NCI-H524 (cell line): ENCODE measurements at places on chromosomes 11 and 22.

DNA sequence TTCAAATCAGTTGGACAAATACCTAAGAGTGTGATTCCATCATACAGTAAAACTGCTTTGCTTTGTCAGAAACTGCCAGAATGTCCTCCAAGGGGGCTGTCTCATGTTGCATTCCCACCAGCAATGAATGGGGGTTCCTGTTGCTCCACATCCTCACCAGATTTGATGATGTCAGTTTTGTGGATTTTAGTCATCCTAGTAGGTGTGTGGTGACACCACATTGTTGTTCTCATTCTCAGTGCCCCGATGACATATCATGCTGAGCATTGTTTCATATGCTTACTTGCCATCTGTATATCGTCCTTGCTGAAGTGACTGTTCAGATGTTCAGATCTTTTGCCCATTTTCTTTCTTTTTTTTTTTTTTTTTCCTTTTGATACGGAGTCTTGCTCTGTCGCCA, 37.0 kb downstream of the CDPF1 start:
- DNase-seq = no peak

- DNase-seq = no peak
Measured at GRCh38 chr22:22218302-22218701, 26.3 kb upstream of the VPREB1 start.

DNA sequence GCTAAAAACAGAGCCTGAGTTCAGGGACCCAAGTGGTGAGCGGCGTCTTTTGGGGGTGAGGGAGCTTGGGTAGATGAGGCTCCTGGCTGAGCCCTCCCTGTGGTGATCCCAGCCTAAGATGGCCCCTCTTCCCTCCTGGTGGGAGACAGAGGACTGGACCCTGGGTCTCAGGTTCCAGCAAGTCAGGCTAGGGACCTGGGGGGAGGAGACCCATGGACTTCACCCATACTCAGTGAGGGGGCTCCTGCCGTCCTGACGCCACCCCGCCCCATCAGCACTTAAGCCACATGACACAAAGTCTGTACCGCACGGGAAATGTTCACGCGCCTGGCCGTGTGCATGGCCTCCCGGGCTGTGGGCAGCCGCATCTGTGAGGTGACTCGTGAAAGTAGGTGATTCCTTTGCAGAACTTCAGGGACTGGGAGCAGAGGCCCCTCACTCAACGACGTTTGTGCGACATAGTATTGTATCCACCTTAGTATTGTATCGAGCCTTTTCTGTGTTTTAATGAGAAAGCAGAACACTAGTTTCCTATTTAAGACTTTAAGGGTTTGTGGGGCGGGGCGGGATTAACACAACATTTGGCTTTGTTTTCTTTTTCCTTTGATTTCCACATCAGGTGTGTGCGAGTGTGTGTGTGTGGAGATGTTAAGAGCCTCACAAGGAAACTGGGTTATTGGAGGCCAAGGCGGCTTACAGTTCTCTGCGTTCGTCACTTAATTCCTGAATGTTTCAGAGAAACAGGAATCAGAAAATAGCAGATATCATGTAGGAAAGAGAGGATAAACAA, 18.4 kb upstream of the TMEM191C start:
- no peak for DNase-seq

DNA sequence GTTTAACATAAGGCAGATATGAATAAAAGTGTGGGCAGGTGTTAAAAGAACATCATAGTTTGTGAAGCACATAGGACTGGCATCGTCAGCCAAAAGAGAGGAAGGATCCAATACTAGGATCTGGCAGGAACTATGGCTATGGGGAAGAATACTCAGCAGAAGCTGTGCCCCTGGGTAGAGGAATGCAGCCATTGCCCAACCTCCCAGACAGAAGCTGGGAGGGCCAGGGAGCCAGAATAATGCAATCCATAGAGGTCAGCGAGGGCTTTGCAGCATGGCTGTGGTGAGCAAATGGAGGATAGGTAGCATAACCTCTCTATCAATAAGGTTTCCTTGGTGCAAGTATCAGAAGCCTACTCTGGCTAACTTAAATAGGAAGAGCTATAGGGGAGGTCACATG, 11.7 kb upstream of the CSTF3 start:
- no peak for DNase-seq

- DNase-seq = no peak
Measured at GRCh38 chr11:107566569-107566968, 1.0 kb upstream of the ALKBH8 start.

DNA sequence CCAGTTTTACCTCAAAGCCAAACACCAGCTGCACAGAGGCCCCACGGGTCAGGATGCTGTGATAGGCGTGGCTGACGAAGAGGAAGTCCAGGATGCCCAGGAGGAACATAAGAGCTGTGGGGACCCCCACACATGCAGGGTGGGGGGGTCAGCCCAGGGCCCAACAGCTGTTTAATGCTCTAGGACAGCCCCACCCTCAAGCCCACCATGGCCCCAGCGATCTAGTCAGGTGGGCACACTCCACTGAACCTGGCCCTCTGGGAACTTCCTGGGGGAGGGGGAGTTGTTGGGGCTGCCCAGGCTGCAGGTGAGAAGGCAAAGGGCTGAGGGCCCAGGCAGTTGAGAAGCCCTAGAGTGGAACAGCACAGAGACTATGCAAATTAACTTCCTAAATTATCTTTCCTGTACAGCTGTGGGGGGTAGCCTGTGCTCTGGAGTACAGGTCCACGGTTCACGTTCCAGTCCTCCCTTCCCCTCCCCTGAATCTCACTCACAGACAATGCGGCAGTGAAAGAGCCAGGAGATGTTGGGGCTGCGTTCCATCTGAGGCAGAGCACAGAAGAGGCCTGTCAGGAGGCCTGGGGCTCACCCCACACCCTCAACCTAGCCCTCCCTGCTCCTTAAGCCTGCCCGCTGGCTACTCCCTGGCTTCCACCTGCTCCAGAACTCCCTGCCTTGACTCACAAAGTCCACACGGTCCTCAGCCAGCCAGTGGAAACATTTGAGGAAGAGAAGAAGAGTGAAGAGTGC, 1.9 kb downstream of the SYVN1 start:
- DNase-seq = no peak

- peak; percentile 15 for DNase-seq
Measured at GRCh38 chr11:94511932-94512781, at the start of gene C11orf97. TSS of gene C11orf97 (plus strand) at chr11:94512461. CDS start at chr11:94512529, 68 bp downstream.

DNA sequence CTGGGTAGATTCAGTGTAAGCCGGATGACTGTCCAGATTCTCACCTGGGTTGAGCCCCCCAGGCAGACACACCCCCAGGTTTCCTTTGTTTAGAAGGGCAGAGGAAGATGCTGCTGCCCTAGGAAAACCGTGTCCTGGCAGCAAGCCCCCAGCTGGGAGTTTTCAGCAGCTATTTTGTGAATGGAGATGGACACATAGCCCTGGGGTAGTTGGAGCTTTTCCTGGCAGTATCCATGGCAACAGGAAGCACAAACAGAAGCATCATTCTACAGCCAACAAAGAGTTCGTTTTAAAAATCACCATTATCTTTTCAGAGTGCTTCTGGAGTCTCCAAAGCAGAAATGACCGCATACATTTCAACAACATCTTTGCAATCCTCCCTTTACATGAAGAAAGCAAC, 245.5 kb downstream of the BRD1 start:
- DNase-seq = no peak

- DNase-seq = no peak
Measured at GRCh38 chr11:78931891-78932290, 357.2 kb upstream of the NARS2 start.

- no peak for DNase-seq
Measured at GRCh38 chr11:17513853-17514252, 30.4 kb downstream of the USH1C start.

- peak; percentile 91 for DNase-seq
Measured at GRCh38 chr11:45079943-45080719, 66.3 kb upstream of the PRDM11 start.

DNA sequence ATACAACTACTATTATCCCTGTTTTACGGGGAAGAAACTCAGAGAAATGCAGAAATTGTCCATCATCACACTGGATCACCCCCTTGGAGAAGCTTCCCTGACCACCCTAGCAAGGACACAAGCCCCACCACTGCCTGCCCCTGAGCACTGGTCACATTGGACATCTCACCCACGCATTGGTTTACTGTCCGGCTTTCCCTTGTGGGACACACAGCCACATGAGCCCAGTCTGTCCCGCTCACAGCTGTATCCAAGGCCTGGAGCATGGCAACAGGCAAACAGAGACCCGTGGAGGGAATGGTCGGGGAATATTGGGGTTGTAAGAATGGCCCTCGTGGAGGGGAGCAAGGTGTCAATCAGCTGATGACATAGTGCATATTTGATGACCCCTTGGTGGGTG, 42.7 kb upstream of the FGF3 start:
- DNase-seq = no peak

DNA sequence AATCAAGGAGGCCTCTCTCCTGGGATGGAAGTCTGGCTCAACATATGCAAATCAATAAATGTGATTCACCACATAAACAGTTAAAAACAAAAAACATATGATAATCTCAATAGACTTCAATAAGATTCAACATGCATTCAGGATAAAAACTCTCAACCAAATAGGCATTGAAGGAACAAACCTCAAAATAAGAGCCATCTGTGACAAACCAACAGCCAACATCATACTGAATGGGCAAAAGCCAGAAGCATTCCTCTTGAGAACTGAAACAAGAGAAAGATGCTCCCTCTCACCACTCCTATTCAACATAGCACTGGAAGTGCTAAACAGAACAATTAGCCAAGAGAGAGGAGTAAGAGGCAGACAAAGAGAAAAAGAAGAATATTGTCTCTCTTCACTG, 54.0 kb upstream of the SEZ6L start:
- no peak for DNase-seq

DNA sequence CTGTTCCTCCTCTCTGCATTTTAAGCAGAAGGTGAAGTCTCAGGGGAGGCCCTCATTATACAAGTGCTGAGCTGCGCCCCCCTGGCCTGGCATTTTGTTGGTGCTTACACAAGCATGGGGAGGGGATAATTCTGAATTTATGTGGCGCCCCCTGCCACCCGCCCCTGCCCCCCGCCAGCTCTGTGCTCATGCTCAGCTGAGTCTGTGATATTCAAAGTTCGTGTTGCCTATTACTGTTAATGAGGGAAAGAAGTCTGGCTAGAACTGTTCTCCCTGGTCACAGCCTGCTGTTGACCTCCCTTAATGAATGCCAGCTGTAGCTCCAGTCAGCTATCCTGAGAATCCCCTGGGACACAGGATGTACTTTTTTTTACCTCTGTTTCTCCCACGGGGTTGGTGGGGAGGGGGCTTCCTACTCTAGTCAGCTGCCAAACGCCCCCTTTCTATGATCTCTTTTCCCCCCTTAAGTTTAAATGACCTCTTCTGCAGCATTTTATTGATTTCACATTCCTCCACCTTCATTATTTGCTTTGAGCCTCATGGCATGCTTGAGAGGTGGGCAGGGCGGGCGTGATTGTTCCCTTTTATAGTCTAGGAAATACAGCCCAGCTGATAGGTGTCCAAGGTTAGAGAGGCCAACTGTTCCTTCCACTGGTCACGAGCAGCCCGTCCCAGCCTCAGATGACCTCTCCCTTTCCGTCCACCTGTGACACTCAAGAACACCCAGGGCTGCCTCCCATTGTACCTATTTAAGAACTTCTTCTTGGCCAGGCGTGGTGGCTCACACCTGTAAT, 12.2 kb downstream of the USP2 start:
- peak; percentile 72 for DNase-seq

- DNase-seq = no peak
Measured at GRCh38 chr22:27756212-27756660, 45.3 kb downstream of the MN1 start.

DNA sequence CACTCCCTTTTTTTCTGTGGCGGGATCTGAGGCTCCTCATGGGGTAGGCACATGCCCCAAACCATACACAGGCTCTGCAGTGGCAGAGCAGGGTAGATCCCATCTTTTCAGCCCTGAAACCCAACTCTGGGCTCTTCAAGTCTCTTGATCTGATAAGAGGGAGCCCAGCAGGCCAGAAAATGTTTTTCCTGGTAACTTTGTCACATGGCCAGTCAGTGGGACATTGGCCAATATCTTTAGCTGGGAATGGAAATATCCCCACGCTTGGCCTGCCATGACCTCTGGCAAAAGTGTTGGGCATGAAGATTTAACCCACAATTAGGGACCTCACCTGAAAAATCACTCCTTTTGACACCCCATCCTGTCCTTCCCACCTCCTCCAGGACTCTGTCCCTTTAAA, 8.1 kb downstream of the INPP5J start:
- no peak for DNase-seq

DNA sequence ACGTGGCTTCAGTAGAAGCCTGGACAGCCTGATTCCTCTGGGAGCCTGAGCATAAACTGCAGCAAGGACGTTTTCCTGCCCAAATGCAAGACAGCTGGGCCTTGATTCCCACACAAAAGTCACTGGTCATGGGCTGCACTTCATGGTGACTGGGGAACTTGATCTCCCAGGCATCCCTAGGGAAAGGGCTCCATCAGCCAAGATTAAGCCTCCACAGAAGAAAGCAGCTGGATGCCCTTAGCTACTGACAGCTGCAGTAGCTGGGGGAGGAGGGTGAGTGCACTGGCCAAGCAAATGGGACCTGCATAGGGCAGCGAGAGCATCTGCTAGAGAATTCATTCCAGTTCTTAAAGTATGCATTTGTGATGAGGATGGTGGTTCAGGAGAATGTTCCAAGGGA, 267.4 kb upstream of the ISX start:
- peak; percentile 93 for DNase-seq

GRCh38 chr11:27699242-27699925, 871 bp downstream of the BDNF start:
- peak; percentile 18 for DNase-seq

GRCh38 chr22:49367041-49367697, 460.5 kb downstream of the BRD1 start:
- no peak for DNase-seq

DNA sequence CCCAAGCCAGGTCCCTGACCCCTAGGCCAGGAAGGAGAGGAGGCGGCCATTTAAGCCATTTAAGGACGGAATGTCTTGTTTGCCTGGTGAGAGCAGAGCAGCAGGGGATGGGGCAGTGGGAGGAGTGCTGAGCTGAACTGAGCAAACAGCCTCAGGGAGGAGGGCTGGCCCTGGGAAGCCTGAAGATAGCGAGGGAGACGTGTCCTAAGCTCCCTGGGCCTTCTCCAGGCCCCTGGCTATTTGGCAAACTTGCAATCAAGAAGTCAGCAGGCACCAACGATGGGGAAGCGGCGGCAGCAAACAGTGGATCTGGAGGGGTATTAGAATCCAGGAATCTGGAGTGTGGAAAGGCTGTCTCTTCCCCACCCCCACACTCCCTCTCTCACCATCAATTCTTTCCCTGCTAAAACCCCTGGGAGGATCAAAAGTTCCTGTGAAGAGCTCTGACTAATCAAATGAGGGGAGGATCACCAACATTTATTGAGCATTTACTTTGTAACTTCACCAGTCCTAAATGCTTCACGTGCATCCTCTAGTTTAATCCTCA, 8.8 kb downstream of the BCL9L start:
- no peak for DNase-seq

- no peak for DNase-seq
Measured at GRCh38 chr22:37855462-37855861, 6.2 kb downstream of the EIF3L start.

DNA sequence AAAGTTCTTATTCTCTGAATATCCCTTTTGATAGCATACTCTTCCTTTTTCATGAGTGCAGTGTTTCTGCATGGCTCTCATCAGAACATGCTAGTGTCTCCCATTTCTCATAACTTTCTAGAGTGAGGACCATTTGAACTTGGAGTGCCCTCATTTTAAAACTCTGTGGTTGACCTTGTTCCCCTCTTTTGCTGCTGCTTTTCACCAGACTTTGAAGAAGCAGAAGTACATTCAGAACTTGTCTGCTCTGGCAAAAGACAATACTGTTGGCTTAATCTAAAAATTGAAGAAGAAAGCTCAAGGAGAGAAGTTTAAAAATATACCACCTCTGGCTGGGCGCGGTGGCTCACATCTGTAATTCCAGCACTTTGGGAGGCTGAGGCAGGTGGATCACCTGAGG, 35.0 kb downstream of the PPARA start:
- DNase-seq = no peak

- no peak for DNase-seq
Measured at GRCh38 chr22:24432059-24432853, 4.9 kb downstream of the ADORA2A start.
